A549 treated with ZK216348 at 1 μM for 4 hours (cell line): ENCODE measurements at places on chromosomes 16 and 17. TPM values are rescaled to one million over a fixed set of nuclear protein-coding genes. Genes with fewer than 3 reads are reported as not detected.

PRSS53 gene
- 0.59 to 2.0 TPM (median 1.3 TPM) in 5 replicates for total RNA-seq

LAT gene
- total RNA-seq, result 1.6 to 6.0 TPM (median 4.4 TPM) in 5 replicates

ANKRD40CL gene
- total RNA-seq, result not detected in 5 replicates

TMC5 gene
- 5.7 to 7.4 TPM (median 6.8 TPM) in 5 replicates for total RNA-seq

MYL4 gene
- 0.33 TPM in 2 of 5 replicates, not detected in the others for total RNA-seq

TEKT5 gene
- not detected in 5 replicates for total RNA-seq

WFDC1 gene
- not detected in 5 replicates for total RNA-seq

ABCA3 gene
- total RNA-seq, result 13.8 to 23.1 TPM (median 19.7 TPM) in 5 replicates

HOXB2 gene
- 0.48 to 0.84 TPM (median 0.63 TPM) in 5 replicates for total RNA-seq
